ENCODE measurements at places on chromosomes 16 and 17.

DNA sequence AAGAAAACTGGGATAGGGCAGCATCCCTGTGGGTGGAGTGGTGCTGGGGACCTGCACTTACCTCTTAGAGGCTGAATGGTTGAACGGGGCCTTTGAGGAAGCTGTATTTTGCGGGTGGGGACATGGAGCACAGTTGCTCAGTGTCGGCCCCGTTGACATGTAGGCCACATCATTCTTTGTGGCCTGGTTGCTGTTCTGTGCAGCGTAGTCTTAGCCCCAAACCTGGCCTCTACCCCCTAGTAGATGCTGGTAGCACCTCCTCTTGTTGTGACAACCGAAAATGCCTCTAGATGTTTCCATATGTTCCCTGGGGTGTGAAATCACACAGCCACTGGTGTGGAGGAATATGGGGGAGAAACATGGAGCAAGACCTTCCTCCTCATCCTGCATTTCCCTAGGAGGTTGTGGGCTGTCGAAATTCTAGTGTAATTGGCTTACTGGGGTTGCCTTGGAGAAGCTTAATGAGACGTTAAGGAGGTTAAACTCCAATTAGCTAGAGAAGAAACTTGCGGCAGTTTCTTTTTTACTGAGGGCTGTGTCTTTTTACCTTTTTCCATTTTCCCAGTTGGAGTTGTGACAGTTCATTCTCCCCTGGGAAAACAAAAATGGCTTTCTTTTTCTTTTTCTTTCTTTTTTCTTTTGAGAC is 9.4 kb downstream of the ABCC1 start:
- DNase-seq, result no peak

GRCh38 chr16:56344518-56345405 is 80.6 kb downstream of the AMFR start:
- no peak for DNase-seq

- no peak for DNase-seq
Observed at GRCh38 chr16:68342620-68343019, 31.8 kb downstream of the PRMT7 start.

DNA sequence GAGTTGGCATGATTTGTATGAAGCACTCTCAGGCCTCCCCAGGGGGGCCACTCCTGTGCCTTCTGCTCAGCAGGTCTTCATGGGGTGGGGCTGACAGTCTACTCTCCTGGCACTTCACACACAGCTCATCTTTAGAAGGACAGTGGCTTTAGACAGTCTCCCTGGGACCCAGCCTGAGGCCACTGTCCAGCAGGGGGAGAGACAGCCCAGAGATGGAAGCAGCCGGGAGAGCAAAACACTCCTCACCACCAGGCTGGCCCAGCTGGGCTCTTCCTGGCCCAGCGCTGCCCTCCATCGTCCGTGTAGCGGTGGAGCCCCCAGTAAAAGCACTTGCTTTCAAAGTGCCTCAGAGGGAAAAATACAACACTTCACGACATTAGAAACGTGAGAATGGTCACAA is 62.0 kb upstream of the CRHR1 start:
- DNase-seq, result no peak

GRCh38 chr16:52436339-52437276 is 110.3 kb downstream of the TOX3 start:
- DNase-seq, result no peak

- no peak for DNase-seq
Observed at GRCh38 chr16:4604401-4604800, 10.3 kb downstream of the UBALD1 start.

- no peak for DNase-seq
Observed at GRCh38 chr16:913817-914439, 56.9 kb downstream of the LMF1 start.

- no peak for DNase-seq
Observed at GRCh38 chr17:19718613-19719354, 2.4 kb upstream of the SLC47A2 start.

DNA sequence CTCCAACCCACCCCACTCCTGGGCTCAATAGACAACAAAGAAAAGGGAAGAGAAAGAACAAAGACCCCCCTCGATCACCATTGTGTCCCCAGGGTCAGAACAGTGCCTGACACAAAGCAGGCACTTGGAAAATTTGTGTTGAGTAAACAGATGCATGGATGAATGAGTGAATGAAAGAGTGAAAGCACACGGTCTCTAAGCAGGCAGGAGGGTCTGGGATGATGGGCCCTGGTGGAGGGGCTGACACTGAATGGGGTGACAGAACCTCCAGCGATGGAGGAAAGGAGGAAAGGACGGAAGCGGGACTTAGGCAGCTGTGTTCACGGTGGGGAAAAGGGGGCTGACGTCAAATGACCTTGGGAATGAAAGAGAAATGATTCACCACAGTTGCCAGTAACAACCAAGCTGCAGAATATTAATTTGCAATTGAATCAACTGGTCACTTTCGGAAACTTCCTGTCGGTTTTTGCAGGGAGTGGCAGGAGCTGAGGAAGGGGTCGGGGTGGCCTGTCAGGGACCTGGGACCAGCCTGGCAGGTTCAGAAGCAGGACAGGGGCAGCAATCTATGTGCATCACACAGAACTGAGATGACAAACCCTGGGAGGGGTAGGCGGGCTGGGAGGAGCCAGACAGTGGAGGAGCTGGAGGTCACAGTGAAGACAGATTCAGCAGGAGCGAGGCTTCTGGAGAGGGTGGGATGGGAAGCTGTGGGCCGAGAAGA is 6.7 kb upstream of the GAST start:
- no peak for DNase-seq

DNA sequence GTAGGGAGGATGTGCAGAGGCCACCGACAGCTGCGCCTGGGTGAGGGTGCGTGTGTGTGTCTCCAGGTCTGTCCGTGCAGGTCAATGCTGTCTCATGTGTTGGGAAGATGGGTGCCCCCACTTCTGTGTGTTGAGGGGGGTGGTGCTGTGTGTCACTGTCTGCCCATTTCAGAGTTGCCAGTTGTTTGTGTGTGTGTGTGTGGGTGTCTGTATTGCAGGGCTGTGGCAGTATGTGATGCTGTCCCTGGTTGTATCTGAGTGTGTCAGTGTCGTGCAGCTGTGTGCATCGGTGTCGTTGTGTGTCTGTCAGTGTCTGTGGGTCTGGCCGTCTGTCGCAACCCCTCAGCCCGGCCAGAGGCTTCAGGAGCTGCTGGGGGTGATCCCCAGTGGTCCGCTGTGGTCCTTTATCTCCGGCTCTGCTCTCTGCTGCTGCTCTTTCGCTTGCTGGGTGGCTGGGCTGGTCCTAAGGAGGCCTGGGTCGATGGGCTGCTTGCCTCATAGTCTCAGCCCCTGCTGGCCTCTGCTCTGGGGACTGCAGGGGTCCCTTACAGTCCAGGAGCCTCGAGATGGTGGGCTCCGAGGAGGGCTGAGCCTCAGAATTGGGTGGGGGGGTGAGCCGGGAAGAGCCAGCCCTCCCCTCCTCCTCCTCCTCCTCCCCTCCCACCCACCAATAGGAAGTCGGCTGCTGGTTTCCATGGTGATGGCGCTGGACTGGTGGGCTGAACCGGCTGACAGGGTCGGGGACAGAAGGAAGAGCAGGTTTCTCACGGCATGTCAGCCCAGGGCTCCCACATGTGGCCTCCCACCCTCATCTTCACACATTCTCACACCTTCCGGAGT is at the start of gene TSPOAP1:
TSS of gene TSPOAP1 (minus strand) at position 601 of the 840 bp plus-strand sequence. CDS start 875 bp downstream, outside the sequence.
- no peak for DNase-seq

DNA sequence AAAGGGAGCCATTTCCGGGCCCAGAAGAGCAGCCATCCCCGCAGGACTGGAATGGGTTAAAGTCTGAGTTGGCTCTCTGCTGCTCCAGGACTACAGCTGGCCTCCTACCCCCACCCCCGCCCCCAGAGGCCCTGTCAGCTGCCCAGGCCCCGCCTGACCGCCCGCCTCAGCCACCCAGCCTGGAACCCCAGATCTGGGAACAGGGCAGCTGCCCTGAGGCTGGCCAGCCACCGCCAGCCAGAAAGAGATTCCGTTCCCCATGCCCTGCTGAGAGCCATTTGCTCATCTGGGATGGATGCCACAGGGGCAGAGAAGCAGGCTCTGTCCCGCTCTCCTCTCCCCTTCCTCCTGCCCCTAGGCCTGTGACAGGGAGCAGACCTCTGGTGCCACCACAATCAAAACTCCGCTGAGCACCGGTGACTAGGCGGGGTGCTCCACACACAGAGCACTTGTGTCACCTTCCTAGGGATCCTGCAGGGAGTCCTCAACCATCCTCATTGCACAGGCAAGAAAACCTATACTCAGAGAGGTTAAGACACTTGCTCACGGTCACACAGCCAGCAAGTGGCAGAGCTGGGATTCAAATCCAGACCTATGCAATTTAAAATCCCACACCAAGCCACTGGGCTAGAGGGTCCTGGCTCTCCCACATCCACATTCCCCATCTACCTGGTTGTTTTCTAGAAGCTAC is 44.1 kb downstream of the ZNF423 start:
- no peak for DNase-seq

All from type B pancreatic cell (in vitro differentiated cells).